Thoracic aorta (tissue), 2 donors: ENCODE measurements at places on chromosomes 3 and 15. TPM values are rescaled to one million over a fixed set of nuclear protein-coding genes. Genes with fewer than 3 reads are reported as not detected.

DNA sequence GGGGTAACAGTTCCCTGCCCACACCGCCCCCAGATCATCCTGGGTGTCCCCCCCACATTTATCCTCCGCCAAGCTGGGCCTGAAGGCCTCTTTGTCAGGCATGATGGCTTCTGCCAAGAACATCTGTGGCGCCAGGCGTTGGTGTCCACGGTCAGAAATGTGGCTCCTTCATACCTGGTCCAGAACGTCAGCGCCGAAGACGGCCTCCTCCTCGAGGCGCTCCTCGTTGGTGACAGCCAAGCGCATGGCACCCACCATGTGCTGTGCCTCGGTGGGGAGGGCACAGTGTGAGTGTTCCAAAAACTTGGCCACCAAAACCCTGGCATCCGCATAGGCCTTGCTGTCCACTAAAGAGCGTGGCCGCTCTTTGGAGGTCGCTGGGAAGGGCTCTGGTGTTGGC, 146.5 kb downstream of the NSMCE3 start:
- DNase-seq: no peak

- DNase-seq: no peak
Observed at GRCh38 chr15:39778021-39778420, 4.6 kb downstream of the FSIP1 start.

DNA sequence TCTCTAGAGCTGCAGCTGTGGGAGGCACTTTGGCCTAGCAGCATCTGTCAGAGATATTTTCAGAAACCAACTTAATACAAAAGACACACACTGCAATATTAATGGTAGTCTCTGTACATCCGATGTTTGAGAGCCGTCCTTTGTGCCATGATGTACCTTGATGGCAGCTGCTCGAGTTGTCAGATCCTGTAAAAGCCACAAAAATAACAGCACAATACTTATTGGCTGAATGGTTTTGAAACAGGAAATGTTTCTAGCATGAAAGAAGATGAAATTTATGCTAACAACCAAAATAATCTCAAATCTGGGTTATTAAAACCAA, 445.5 kb upstream of the TBL1XR1 start:
- DNase-seq: no peak

GRCh38 chr3:11021611-11022011, 29.1 kb downstream of the SLC6A1 start:
- no peak for DNase-seq

DNA sequence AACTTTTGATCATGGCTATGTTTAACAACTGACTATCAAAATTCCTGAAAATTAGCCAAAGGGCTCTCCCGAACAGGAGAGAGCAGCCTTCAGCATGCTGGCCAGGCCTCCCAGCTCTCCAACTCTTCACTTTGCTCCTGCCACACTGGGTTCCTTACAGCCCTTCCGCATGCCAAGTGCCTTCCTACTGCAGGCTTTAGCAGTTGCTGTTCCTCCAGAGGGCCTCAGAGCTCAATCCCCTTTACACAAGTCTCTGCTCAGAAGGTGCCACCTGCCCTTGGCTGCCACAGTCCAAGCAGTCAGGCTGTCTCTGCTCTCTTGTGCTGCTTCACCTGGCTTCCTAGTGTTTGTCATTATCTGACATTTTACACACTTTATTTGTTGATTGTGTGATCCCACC, 553.1 kb upstream of the PPP2R3A start:
- no peak for DNase-seq

- DNase-seq: no peak
Observed at GRCh38 chr15:29322415-29322814, 52.8 kb upstream of the NSMCE3 start.

- no peak for DNase-seq
Observed at GRCh38 chr15:83207009-83207659, 489 bp downstream of the HDGFL3 start.

DNA sequence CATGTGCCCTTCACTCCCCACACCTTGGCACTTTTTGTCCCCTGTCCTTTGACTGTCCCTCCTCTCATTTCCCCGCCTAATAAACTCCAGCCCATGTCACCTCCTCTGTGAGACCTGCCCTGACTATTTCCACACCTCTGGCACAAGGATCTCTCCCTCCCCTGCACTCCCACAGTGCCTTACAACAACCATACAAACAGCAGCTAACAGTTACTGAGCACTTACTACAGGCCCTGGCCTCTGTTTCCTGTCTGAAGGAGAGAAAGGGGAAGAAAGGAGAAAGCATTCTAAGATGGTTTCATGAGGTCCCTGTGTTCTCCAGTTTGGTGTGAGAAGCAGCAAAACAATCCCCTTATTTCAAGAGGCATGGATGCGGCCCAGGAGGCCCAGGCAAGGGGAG, 20.0 kb upstream of the TRH start:
- DNase-seq: no peak

DNA sequence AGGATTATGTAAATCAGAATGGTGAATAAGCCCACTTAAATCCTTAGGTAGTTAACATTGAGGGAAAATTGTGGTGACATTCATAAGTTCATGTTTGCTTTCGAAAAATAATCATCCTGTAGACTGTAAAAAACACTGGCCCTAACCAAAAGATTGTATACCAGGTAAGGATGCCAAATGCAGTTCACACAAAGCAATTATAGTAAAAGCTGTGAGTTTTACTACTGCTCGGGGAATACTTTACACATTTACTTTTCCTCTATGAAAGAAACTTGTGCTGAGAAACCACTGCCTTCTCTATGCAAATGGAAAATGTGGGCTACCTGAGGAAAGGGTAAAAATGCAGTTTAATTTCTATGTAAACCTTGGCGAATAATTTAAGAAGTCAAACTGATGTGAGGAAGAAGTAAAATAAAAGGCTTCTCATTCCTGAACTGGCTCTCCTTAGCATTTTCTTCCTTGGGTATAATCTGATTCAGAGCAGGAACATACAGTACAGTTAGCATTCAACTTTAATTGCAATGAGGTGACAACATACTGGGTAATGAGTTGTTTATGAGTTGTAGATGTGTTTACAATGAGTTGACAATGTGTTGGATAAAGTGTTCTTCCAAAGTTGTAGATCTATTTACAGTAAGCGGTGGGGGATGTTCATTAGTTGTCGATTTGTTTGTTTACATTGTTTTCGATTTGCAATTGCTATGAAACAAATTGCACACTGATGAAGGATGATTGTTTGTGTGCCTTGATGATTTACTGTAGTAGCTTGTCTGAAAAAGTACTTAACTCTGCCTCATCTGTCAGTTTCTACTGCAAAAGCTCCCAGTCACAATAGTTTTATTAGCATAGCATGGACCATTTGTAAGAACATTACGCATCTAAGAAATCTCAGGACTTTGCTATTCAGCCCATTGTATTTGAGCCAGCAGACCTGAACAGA, 453.0 kb upstream of the DPH6 start:
- no peak for DNase-seq

DNA sequence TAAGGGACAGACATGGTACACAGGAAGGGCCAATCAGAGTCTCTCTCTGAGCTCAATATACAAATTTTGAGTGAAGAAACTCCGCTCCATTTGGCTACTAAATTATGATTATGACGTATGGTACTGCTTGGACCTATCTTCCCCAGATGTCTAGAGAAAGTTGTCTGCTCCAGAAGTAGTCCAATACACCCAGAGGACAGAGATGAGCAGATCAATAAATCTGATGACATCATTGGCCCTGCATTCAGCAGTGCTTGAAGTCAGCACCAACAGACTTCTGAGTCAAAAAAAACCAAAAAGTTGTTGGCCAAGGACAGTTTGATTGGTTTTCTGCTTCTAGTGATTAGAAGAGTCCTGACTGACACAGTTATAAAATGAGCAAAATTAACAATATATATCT, 19.9 kb upstream of the ARHGEF26 start:
- no peak for DNase-seq

DNA sequence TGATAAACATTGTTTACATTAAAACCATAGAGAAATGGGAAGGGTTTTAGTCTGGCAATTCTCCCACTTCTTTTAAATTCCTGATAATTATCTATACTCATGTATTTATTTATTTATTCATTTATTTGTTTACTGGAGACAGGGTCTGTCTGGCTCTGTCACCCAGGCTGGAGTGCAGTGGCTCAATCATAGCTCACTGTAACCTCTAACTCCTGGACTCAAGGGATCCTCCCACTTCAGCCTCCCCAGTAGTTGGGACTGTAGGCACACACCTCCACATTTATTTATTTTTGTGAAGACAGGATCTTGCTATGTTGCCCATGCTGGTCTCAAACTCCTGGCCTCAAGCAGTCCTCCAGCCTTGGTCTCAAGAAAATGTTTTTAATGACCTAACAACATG, 2.5 kb upstream of the AEN start:
- no peak for DNase-seq

- no peak for DNase-seq
Observed at GRCh38 chr15:34366271-34367065, 528 bp downstream of the LPCAT4 start.

- DNase-seq: no peak
Observed at GRCh38 chr3:115930922-115931321, 307.6 kb downstream of the GAP43 start.

- DNase-seq: no peak
Observed at GRCh38 chr3:71874618-71875017, 89.7 kb upstream of the PROK2 start.

DNA sequence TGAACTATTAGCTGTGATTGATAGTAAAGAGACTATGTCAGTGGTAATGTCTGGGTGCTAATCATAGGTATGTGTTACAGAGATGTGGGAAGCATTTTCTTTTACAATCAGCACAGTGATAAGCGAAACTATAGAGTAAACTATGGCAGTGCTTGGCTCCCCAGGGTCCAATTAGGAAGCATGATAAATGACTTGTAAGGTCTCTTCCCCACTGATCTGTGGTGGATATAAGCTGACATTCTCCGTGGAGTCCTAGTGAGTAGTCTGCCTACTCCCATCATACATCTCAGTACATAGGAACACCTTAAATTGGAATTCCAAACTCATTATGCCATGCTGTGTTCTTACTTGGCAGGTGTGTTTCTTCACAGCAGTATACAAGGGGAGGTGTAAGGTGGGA, 204.2 kb downstream of the GAP43 start:
- DNase-seq: no peak

DNA sequence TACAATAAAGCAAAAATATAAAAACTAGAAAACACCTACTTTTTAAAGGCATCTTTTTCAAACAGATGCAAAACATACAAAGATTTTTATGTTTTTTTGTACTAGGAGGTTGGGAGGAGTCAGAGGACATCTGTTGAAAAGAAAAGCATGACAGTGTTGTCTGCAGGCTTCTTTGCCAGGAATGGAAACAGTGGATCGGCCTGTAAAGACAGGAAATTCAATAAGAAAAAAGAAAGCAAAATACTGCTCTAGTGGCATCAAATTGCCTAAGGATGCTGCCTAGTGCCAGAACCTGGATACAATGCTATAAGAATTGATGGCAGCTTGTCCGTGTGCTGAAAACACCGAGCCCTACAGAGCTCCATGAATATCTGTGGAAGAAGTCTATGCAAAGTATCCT, 69.9 kb downstream of the TBC1D5 start:
- DNase-seq: no peak

DNA sequence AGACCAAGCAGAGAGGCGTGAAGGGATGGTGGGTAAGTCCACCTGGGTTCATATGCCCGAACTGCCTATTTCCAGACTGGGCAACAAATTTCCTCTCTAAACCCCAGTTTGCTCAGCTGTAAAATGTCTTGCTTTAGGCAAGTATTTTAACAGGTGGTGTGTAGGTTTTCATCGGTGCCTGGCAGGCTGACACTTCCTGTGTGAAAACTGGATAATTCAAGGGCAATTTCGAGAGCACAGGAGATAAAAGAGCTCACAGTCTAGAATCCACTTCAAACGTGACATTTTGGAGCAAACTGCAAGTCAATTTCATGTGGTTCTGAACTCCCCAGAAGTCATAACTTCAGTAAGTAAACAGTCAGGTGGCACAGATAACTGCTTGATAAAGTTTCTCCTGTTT, 112.2 kb downstream of the OXNAD1 start:
- DNase-seq: no peak

Gene NRG4
- total RNA-seq: not detected

Gene ATP8B4
- 16.8 TPM for total RNA-seq

Gene LRRN1
- 7.7 TPM for total RNA-seq

Gene ANKRD34C
- total RNA-seq: not detected

Gene TM4SF18
- 1.9 TPM for total RNA-seq

Gene OR5K4
- total RNA-seq: not detected
